Pons (tissue), 1 donor: ENCODE measurements at places on chromosomes 13 and 19.

DNA sequence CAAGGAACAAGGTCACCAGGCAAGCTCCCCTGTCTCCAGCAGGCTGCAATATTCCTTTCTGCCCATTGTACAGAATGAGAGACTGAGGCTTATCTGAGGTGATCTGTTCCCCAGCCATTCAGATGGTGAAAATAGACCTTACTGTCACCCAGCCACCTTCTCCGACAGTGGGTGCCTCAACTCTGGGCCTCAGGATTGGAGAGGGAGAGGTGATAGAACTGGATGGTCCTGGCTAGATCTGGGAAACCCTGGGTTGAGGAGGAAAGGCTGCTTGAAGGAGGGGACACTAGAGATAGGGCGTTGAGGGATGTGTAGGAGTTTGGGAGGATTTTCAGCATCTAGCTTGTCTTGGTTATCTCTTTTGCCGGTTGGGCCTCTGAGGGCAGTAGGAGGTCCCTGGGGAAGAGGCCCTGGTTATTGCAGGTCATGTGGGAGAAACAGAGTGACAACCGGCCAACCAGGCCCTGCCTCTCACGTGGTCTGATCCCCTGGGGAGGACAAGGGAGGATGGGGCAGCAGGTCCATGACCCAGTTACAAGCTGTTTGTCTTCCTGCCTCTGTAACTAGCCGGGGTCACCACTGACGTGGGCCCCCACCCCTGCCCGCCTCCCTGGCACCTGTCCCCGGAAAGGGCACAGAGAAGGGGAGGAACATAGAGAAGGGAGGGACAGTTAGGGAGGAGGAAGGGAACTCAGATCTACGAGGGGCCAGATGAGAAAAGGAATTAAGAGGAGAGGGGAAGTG is 8.2 kb downstream of the NFIC start:
- DNase-seq: no peak

DNA sequence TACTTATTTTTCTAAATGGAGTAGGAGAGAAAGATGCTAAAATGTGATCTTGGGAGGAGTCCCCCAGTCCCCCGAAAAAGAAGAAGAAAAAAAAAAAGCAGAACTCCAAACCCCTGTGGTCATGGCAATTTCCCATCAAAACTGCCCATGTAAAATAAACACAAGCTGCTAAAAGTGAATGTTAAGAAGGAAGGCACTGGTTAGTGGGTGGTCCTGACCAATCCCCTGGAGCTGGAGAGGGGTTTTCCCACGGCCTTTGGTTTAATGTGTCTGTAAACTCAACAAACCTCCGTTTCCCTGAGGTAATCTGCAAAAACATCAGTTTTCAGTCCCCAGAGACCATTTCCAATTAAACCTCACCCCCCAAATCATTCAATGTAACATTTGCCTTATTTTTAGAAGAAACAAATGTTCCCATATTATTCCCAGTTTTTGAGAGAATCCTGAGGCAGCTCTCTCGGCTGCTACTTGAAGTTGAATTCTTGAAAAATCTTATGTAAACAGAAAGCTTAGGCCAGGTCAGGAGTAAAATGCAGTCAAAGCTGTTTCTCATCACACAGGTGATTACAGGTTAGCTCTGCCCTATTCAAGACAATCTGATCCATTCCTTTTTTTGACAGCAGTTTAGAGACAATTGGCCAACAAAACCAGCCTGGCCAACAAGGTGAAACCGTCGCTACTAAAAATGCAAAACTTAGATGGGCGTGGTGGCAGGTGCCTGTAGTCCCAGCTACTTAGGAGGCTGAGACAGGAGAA is 17.0 kb downstream of the RAB3D start:
- no peak for DNase-seq

DNA sequence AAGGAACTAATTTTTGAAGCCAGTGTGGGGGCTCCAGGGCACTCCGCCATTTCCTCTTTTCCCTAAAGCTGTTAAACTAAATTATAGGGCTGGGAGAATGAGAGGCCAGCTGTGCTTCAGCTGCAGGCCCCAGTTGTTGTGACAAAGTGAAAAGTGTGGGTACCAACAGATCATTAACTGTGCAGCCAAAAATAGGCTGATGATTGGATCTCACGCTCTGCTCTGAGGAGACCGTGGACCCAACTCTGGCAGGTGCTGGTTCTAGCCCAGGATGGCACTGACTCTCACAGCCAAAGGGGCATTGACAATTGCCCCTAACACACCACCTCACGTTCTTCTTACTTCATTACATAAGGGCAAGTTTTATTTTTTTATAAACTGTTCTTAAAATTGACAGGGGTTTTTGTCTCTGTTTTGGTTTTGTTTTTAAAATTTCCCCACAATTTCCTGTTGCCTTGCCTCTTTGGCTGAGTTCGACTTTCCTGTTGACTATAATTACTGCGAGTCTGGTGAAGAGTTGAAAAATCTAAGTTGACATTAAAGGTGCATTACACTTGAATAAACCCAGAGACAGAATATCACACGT is 391.0 kb downstream of the FGF9 start:
- no peak for DNase-seq

DNA sequence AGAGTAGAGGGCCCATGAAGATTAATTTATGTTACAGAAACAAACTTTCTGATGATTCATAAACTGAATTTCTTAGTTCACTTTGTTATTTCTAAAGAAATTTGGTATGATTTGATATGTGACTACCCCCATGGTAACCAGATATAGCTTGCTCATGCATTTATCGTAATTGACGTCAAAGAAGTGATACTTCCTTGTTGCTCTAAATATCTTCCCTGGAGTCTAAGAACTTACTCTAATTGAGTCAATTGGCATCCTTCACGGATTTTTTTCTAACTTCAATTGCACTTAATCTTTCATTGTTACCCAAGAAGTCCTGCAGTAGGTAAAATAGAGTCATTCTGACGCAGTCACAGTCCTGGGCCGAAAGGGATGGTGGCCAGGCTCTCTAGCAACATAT is 240.9 kb downstream of the GPC5 start:
- DNase-seq: no peak

GRCh38 chr13:95462801-95463200 is 89.7 kb upstream of the CLDN10 start:
- no peak for DNase-seq

DNA sequence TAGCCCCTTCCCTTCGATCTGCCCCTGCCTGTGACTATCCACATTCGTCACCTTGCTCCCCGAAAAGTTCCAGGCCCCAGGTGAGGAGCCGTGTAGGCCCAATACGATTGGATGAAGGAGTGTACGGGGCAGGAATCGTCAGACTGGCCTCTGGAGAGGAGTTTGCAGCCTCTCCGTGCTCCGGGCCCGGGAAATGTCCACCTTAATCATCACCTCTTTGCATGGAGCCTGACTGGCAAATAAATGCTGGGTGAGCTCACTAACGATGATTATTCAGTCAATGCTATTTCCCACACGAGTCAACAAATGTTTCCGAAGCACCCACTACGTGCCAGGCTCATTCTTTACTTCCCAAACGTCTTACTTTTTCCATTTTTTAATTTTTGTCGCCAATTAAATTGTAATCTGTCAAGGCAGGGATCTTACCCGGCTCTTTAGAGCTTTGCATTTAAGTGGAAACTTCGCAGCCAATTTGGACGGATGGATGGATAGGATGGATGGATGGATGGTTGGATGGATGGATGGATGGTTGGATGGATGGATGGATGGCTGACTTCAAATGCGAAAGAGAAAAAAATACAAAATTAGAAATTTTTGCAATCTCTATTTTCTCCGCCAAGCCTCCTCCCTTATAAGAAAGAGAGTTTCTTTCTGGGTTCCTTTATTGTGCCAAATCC is 45.8 kb downstream of the TGDS start:
- DNase-seq: no peak

GRCh38 chr13:110403721-110404120 is 96.6 kb downstream of the COL4A2 start:
- DNase-seq: no peak

DNA sequence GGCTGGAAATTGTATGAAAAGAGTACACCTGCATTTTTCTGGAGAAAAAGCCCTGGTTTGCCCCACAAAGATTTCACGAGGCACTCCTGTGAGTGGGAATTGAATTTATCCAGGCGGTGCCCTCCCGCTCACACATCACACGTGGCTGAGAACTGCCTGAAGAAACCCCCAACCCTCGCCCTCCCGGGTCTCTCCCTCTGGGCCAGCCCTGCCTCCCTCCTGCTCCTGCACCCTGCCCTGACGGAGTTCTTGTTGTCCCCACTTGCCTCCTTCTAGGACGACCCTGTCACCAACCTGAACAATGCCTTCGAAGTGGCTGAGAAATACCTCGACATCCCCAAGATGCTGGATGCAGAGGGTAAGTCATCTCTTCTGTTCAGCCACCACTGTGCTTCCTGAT is 35.2 kb downstream of the CAPN12 start:
- no peak for DNase-seq

GRCh38 chr13:81577601-81578195 is 1236.8 kb upstream of the SPRY2 start:
- DNase-seq: no peak

DNA sequence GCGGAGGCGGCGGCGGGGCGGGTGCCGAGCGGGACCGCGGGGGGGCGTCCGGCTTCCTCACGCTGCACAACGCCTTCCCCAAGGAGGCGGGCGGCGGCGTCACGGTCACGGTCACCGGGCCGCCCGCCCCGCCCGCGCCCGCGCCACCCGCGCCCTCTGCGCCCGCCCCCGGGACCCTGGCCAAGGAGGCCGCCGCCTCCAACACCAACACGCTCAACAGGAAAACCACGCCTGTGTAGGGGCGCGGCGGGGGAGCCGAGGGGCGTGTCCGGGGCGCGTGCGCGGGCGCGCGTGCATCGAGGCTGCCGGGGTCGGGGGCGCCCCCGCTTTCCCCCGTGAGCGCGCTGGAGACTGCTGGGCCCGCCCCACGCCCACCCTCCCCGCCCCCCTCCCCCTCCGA is 8.8 kb upstream of the CACNG6 start:
- DNase-seq: no peak

DNA sequence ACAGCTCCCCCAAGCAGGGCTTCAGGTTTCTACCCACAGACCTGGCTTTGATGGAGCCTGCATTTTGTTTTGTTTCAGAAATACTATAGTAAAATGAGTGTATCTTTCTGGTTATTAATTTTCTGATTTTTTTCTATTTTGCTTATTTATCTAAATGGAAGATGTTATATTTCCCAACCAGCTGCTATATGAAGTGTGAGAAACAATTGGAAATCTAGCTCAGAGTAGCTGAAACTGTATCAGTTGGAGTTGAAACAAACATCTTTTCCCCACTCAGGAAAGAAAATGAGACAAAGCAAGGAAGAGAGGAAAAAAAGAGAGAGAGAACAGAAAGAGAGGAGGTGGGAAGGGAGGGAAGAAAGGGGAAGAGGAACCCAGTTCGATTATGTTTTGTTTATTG is 358.5 kb upstream of the ZNF507 start:
- no peak for DNase-seq

DNA sequence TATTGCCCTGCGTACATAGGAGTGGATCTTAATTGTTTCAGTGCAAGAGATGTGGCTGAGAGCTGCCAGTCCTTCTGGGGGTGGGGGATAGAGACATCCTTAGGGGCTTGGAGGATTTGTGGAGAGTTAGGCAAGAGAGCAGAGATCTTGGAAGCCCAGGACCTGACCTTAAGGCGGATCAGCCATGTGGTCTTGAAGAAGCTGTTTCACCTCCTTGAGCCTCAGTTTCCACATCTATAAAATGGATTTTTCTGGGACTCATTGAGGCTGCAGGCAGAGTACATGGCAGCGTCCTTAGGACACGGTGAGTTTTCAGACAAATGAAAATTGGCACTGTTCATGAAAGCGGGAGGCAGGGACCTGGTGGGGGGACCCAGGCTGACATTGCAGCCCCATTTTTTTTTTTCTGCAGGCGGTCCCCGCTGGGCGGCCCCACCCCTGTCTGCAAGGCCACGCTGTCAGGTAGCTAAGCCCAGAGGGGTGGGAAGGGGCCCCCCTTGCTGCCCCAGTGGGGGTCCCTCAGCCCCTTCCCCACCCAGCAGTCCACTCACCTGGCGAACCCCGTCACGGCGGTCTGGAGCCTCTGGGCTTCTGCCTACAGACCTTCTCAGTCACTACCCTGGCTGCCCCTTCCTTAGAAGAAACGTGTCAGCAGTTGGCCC is 30.0 kb downstream of the PDE4A start:
- DNase-seq: no peak

DNA sequence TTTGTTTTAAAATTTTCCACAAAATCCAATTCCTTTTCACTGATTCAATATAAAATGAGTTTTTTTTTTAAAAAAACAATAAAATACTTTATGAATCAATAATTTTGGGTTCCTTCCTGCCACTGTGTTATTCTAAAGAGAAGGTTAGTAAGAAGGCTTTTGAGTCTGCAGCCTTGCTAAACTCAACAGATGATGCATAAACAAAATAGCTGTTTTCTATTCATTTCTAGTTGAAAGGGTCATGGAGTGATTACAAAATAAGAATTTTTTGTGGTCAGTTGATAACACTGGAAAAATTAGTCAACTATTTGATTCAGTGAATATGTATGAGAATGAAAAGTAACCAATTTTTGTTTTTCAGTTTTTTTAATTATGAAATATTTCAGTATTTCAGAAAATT is 169.9 kb downstream of the VWA8 start:
- DNase-seq: no peak

DNA sequence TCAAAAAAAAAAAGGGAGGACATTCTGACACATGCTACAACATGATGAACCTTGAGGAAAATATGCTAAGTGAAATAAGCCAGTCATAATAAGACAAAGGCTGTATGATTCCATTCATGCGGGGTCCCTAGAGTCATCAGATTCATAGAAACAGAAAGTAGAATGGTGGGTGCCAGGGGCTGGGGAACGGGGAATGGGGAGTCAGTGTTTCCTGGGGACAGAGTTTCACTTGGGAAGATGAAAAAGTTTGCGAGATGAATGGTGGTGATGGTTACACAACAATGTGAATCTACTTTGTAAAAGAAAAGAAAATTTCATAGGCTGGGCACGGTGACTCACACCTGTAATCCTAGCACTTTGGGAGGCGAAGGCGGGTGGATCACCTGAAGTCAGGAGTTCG is 6.1 kb upstream of the CLEC4G start:
- DNase-seq: no peak

- DNase-seq: no peak
These were observed 2.2 kb upstream of the NUP62 start for GRCh38 chr19:49931293-49932040.

GRCh38 chr19:54154603-54155345 is 4.7 kb downstream of the LENG1 start:
- no peak for DNase-seq

DNA sequence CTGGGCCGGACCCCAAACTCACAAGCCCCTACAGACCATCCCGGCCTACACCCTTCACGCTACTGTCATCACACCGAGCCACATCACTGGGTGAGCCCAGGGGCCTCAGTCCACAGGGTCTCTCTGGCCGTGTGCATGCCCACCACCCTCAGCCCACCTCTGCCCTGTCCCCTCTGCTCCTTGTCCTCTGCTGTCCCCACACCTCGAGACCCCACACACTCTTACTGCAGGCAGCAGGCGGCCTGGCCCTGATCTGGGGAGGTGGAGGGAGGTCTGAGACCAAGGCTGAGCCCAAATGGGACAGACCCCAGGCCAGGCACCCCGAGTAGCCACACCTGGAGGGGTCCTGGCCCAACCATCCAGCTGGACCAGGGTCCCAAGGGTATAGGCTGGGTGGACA is 35.2 kb downstream of the PEPD start:
- DNase-seq: no peak
